CD8-positive, alpha-beta memory T cell (primary cell): ENCODE measurements at places on chromosomes 1 and 21.
A peak's percentile ranks its signal among the peaks of the same experiment; 100 is the strongest.

- no peak for DNase-seq
Measured at GRCh38 chr1:12246584-12246983, 16.8 kb downstream of the VPS13D start.

GRCh38 chr1:245180496-245181157 is 25.8 kb downstream of the KIF26B start:
- DNase-seq: no peak

DNA sequence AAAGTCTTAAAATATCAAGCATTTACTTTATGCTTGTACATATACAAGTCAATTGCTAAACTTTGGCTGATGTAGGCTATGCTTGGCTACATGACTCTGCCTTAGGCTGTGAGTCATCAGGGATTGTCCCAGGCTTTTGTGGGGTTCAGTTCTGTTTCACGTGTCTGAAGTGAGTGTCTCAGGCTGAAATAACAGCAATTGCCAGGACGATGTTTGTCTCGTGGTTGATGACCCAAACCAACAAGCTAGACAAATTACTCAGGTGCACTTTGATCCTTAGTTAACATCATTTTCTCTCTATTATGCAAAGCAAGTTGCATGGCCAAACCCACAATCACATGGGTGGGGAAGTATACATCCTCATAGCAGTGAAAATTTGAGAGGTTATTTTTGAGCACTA is 410.1 kb downstream of the BRINP3 start:
- DNase-seq: no peak

- DNase-seq: no peak
Measured at GRCh38 chr21:28781602-28782276, 210.9 kb downstream of the LTN1 start.

DNA sequence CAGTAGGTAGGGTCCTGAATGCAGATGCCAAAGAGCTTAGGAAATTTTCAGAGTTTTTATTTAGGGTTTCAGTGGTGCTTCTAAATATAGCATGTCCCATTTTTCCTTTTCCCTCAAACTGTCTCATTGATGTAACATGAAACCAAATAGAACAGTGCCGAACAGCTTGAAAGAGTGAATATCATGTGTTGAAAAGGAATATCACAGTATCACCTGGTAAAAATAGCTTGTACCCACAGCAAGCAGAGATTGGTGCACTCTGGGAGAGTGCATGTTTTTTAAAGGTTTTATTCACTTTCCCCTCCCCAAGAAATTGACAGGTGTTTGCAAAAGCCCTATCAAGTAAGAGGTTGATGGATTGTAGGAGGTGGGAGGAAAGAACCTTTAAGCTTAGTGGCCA is 41.9 kb upstream of the ELAVL4 start:
- DNase-seq: no peak

DNA sequence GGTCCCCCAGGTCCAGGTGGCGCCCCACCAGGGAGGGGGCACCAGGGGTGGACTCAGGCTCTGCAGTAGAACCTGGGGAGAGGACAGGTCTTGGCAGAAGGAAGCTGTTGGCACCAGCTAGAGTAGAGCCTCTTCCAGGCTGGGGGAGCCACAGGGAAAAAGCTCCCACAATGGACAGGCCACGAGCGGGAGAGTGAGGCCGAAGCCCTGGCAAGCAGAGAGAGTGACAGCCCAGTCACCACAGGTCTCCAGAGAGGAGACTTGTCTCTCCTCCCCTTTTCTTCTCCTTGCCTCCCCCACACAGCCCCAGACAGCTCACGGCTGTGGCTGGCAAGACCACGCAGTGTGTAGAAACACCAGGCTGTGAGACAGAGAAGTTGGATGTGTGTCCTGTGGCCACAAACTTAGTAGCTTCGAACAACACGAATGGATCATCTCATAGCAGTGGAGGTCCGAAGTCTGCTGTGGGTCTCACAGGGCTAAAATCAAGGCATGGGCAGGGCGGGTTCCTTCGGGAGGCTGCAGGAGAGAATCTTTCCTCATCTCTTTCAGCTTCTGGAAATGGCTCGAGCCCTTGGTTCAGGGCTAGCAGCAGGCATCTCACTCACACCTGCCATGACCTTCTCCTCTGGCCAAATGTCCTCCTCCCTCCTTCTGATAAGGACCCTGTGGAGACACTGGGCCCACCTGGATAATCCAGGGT is 3.3 kb downstream of the KRTAP12-4 start:
- no peak for DNase-seq

DNA sequence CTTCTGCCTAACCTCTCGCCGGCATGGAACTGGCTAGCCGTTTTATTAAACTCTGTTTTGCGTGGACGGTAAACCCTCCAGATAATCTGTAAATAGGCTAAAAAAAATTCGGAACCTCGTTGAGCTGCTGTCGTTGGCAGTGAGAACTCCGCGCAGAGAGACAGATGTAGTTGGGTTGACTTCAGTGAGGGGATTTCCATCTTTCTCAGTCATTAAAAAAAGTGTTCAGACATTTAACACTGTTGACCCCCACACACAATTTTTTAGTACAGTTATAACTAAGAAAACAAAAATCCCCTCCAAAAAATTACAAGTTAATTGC is 464 bp downstream of the PARK7 start:
- peak; percentile 22 for DNase-seq

- DNase-seq: no peak
Measured at GRCh38 chr1:181630838-181631237, 147.5 kb downstream of the CACNA1E start.

GRCh38 chr1:203702130-203702577 is 62.8 kb upstream of the LAX1 start:
- DNase-seq: peak; percentile 34

DNA sequence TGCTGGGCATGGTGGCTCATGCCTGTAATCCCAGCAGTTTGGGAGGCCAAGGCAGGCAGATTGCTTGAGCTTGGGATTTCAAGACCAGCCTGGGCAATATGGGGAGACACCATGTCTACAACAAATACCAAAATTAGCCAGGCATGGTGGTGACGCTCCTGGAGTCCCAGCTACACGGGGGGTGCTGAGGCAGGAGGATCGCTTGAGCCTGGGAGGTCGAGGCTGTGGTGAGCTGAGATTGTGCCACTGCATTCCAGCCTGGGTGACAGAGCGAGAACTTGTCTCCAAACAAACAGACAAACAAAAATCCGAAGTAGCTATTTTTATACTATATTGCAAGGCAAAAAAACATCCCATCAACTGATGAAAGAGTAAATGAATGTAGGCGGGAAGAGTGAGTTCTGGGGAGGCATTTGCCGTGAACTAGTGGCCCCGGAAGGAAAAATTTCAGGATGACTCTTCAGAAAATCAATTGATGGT is 40.6 kb downstream of the NCMAP start:
- DNase-seq: no peak

GRCh38 chr1:82465024-82465423 is 664.3 kb downstream of the ADGRL2 start:
- DNase-seq: no peak

DNA sequence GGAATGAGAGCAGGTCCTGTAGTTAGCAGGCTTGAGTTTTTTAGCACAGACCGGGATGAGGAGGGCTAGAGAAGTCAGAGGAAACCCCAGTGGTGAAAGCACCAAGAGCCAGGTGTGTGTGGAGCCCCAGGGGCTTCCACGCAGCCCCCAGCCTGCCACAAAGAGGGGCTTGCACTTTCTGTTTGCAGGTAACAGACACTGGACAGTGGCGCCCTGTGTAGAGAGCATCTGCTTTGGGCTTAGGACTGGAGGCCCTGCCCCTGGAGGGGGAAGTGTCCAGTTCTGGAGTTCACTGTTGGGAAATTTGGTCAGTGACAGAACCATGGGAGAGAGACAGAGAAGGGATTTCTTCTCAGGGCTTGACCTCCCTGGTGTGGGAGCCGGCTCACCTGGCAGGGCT is 19.5 kb downstream of the AGT start:
- DNase-seq: no peak

GRCh38 chr1:9284061-9284460 is 8.6 kb upstream of the SPSB1 start:
- no peak for DNase-seq

- no peak for DNase-seq
Measured at GRCh38 chr1:6142734-6143133, 37.4 kb downstream of the CHD5 start.

GRCh38 chr1:232587141-232588008 is 42.6 kb downstream of the SIPA1L2 start:
- no peak for DNase-seq

DNA sequence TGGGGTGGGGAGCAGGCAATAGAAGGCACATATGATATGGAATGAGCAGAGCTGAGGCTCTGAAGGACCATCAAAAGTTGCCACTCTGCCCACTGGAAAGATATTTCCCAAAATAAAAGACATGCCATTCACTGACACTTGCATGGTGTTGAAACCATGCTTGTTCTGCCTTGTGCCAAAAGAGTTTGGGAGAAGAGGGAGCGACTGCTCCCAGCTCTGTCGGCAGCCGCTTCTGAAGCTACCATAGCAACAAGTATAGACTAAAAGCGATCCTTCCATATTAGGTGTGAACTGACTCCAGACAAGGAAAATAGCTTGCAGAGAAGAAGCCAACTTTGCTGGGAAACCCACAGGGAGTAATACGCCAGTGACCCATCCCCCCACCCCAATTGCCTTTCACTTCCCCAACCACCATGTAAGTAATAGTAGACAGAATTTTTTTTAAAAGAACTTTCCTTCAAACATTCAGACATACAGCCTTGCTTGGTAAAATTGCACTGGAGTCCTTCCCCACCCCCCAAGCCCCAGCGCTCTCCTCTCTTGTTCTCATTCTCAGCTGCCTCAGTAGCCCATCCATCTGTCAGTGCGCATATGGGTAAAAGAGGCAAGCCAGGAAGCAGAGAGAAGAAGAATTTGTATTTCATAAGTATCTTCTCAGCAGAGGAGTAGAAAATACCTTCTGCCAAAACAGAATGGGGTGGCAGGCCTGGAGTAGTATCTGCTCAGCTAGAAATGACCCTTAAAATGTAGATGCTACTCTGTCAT is 263.7 kb downstream of the OMA1 start:
- DNase-seq: no peak

- no peak for DNase-seq
Measured at GRCh38 chr1:913491-914130, 10.1 kb upstream of the SAMD11 start.

- DNase-seq: no peak
Measured at GRCh38 chr1:109804660-109805059, 40.9 kb upstream of the EPS8L3 start.

GRCh38 chr1:172483448-172483847 is 39.6 kb upstream of the PIGC start:
- DNase-seq: no peak

GRCh38 chr1:186536273-186536890 is 75.5 kb upstream of the PDC start:
- DNase-seq: no peak

DNA sequence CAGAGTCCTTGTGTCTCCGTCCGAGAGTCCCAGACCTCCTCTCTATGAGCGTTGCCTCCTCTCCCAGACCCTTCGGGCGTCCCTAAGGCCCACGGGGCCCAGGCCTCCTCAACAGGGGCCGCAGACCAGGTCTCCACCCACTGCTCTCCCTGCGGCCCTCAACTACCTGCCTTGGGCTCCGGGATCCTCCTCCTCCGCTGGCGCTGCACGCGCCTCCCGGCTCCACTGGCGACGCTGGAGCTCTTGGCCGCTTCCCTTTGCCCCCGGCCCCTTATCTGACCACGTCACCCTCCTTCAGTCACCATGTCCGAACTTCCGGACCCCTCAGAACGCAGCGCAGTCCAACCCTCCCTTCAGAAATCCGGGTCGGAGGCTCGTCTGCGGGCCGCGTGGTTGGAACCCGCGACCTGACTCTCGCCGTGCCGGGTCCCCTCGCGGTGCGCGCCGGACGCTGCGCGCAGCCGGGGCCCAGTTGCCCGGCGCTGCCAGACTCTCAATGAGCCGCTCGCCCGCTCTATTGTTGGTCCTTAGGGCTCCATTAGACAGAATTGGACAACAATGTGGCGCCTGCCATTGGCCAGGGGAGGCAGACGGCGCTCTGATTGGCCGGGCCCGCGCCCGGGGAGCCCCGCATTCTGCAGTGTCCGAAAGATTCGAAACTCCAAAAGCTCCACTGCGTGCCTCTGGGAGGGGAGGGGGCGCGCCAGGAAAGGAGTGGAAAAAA is at the start of gene DMRTA2:
DMRTA2 (minus strand) TSS at position 498 of the 724 bp plus-strand sequence. CDS start 1,907 bp downstream, outside the sequence.
- DNase-seq: no peak

GRCh38 chr1:166951050-166951449 is 24.3 kb downstream of the ILDR2 start:
- no peak for DNase-seq

DNA sequence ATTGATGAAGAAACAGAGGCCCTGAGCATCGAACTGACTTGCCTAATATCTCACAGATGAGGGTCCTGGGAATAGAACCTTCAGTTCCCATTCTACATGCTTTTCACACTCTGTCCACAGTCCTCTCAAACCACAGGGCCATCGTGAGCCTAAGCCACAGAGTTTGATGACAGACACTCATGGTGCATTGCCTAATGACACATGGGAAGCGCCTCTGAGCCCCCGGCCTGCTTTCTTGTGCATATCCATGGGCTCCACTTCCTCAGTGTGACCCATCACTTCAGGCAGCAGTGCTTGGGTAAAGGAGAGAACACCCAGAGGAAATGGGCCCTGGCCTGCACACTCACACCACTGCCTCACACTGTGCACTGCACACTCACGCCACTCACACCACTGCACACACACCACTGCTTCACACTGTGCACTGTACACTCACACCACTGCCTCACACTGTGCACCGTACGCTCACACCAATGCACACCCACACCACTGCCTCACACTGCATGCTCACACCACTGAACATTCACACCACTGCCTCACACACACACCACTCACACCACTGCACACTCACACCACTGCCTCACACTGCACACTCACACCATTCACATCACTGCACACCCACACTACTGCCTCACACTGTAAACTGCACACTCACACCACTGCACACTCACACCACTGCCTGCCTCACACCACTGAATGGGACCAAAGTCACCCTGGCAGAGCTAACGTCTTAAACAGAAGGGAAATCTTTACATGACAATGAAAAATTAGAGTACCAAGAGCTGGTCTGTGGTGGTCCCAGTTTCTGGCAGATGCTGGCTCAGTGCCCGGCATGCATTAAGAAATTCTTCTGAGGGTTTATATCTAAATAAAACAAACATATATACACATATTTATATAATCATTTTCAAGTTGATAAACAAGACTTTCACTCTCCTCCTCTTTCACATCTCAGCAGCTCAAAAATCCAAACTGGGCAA is 53.0 kb downstream of the KANK4 start:
- DNase-seq: no peak

- DNase-seq: no peak
Measured at GRCh38 chr1:2961661-2962060, 59.6 kb upstream of the ACTRT2 start.

DNA sequence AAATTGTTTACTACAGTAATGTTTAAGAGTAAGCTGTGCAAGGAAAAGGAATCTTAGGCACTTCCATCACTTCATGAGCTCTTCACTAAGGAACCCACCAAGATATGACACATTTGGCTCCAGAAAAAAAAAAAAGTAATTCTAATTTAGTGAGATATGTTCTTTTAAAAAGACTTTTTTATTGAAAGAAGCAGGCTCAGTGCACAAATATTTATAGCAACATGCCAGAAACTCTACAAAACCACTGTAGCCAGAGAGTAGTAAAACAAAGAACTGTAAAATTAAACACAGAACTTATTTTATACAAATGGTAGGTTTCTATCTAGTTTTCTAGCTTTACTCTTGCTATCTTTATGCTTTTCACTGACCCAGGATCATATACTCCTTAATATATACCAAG is 434.6 kb upstream of the ADGRL2 start:
- no peak for DNase-seq

GRCh38 chr1:235822685-235823084 is 44.0 kb downstream of the LYST start:
- no peak for DNase-seq
